ENCODE measurements at places on chromosomes 4 and X. TPM values are rescaled to one million over a fixed set of nuclear protein-coding genes. Genes with fewer than 3 reads are reported as not detected.

RBM3 gene
- 392 TPM for total RNA-seq

IGFBP7 gene
- 251 TPM for total RNA-seq

USP26 gene
- not detected for total RNA-seq

IQCM gene
- not detected for total RNA-seq

Data from A549 treated with GW870086 at 1 μM for 4 hours (cell line).